ENCODE measurements at places on chromosomes 7 and 10.

- peak; percentile 32 for DNase-seq
These were observed 23.9 kb downstream of the SCD start for GRCh38 chr10:100370714-100371481.

- DNase-seq: no peak
These were observed 35.6 kb upstream of the XRCC2 start for GRCh38 chr7:152711444-152711944.

DNA sequence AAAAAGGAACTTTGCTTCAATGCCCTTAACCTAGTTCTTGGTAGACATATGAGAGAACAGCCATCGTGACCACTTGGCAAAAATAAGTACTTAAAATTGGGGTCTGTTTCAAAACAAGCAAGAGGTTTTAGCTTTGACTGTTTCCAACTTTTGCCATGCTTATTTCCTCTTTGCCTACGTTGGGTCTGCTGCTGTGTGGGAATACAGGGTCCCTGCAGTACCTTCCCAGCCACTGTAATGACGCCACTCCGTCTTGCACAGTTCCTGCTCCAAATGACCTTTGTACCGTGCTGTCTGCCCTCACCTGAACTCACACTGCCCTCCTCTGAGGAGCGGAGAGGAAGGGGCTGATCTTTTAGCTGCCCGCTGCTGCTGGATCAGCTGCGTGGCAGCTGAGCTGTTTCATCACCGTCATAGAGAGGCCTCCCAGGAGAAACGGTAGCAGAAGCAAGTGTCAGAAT, 133.1 kb downstream of the MAPK8 start:
- DNase-seq: no peak

DNA sequence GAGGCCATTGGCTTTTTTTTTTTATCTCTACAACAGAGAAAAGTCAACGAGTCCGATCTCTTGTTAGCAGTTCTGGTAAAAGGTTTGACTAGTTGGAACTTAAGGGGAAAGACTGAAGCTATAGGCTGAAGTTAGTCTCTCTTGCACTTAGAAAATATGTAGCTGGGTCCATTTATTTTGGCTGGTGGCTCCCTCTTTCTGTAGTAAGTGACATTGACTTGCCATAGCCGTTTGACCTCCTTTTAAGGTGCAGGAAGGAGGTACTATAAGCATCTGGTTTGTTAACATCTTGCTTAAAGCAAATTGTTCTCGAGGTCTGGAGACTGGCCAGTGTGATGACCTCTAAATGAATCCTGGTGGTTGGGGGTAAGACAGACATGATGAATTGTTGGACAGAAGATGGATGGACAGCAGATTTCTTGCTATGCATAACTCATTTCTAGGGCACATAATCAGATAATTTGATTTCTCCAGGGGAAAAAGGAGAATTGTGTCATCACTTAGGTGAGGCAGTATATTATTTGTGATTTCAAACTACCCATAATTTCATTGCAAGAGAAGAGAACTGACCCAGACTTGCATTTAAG, 356.3 kb upstream of the GALNT17 start:
- DNase-seq: no peak

GRCh38 chr10:124262971-124263370, 155.8 kb downstream of the OAT start:
- DNase-seq: no peak

- DNase-seq: no peak
These were observed 40.3 kb upstream of the TRIM8 start for GRCh38 chr10:102603946-102604345.

DNA sequence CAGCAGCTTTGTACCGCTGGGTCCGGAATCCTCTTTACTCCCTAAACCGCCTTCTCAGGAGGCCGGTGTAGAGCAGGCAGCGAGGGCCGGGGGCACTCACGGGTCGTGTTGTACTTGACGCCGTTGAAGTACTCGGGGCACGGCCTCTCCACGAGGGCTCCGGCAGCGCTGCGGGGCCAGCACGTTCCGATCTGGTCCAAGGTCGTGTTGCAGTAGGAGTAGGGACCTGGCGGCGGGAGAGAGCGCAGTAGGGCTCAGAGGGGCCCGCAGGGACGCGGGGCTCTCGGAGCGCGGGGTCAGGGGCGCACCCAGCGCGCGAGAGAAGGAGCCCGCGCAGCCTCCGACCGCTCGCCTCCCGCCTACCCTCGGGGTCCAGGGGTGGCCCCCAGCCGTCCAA, 443 bp downstream of the CRHR2 start:
- DNase-seq: no peak

DNA sequence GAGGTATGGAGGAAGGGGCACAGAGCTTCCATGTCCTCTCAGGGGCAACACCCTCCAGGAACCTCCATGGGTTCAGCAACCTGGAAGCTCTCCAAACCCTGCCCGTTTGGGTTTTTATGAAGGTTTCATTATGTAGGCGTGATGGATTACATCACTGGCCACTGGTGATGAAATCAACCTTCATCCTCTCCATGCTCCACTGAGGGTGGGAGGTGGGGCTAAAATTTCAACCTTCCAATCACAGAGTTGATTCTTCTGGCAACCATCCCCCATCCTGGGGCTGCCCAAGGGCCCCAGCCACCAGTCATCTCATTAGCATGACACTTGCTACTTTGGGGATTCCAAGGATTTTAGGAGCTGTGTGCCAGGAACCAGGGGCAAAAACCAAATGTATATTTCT, 90.1 kb downstream of the TEX36 start:
- no peak for DNase-seq

- DNase-seq: no peak
These were observed 57.8 kb upstream of the MSRB2 start for GRCh38 chr10:23037561-23037960.

GRCh38 chr7:141673346-141673745, 28.6 kb downstream of the DENND11 start:
- no peak for DNase-seq

DNA sequence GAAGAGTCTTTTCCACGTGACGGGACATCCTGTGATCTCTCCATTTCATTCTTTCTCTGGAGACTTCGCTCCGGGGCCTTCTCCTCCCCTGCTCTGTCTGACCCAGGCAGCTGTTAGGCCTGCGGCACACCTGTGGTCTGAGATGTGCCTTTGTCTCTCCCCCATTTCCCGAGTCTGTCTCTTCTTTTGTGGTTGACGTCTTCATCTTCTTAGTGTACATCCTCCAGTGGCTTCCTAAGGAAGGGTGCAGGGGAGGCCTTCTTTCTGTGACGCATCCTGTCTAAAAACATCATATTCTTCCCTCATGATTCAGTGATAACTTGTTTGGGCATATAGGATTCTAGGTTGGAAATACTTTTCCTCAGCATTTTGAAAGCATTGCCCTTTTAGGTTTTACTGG, 17.2 kb upstream of the ATP6V0E2 start:
- no peak for DNase-seq

- DNase-seq: no peak
These were observed 47.6 kb downstream of the BPGM start for GRCh38 chr7:134694299-134694698.

DNA sequence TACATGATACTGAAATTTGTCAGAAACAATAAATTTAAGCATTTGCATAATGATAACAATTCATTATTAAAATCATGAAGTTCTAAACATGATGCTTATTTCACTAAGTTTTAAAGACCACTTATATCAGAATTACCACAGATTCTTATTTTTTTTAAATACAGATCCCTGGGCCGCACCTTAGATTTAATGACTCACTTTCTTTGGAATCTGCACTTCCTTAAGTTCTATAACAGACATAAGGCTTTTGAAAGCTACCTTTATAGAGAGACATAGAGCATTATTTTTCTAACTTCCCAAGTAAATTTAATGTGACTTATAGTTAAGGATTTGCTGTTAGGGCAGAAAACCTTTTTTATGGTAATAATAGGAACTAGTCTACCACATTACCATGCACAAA, 214.9 kb downstream of the IPMK start:
- DNase-seq: no peak

DNA sequence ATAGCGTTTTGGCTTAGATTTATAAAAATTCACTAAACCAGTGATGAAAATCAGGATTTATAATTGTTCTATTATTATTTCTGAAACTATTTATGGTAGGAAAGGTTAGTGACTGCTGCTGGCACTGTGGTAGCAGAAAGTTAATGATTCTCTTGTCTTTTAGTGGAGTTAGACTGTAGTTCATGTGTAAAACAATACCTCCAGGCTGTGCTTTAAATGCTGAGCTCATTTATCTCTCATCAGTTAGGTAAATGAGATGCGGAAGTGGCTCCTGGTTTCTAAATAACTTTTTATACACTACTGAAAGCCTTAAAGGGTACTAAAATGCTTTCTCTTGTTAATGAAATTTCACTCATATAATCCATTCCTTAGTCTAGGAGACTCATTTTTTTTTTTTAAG, 326.8 kb upstream of the POT1 start:
- no peak for DNase-seq

GRCh38 chr7:110386913-110387312, 704.0 kb upstream of the LRRN3 start:
- no peak for DNase-seq

DNA sequence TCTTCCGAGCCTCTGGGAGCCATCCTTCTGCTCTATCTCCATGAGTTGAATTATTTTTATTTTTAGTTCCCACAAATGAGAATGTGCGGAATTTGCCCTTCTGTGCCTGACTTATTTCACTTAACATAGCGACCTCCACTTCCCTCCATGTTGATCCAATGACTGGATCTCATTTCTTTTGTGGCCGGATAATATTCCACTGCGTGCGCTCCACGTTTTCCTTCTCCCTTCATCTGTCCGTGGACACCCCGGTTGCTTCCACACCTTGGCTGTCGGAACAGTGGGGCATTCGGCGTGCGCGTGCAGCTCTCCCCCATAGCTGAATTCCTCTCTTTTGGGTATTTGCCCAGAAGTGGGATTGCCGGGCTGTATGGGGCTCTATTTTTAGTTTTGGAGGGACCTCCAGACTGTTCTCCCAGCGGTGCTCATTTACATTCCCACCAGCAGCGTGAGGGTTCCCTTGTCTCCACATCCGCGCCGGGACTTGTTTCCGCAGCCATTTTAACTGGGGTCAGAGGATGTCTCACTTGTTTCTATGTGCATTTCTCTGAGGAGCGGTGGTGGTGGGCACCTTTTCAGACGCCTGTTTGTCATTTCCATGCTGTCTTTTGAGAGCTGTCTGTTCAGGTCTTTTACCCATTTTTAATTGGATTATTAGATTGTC, 51.0 kb upstream of the SUN1 start:
- DNase-seq: no peak

DNA sequence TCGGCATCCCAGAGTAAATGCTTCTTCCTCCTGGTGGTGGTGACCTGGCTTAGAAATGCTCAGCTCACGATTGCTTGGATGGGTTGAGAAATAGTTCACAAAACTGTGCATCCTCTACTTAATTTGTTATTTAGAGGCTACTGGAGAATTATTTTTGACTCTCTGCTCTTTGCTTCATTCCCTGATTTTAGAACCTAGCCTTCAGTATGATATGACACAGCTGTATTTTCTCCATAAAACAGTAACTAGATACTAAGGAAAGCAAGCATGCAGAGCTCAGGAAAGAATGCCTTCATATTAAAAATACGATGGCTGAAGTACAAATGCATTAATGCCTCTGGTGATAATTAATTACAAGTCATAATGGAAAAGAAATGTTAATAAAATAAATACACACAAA, 602.0 kb upstream of the COBL start:
- DNase-seq: no peak

DNA sequence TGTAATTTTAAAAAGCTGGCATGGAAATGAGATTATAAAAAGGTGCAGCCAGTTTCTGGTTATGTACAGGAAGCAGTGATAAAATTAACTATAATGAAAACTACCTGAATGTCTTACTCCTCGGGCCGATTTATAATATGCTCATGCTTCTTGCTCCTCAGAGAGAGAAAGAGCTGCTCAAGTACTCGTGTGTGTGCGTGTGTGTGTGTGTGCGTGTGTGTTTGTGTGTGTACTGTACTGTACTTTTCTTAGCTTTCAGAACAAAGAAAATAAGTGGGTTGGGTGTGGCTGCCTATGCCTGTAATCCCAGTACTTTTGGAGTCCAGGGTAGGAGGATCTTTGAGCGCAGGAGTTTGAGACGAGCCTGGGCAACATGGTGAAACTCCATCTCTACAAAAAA, 96.6 kb upstream of the NMT2 start:
- DNase-seq: no peak

GRCh38 chr10:5615316-5615715, 51.1 kb downstream of the ASB13 start:
- DNase-seq: no peak

- DNase-seq: no peak
These were observed 14.1 kb downstream of the PDZD8 start for GRCh38 chr10:117360994-117361667.

GRCh38 chr10:58241346-58241745, 26.3 kb downstream of the IPMK start:
- no peak for DNase-seq

- no peak for DNase-seq
These were observed 44.3 kb downstream of the AHR start for GRCh38 chr7:17342756-17343155.

GRCh38 chr10:71435571-71436267, 39.0 kb downstream of the CDH23 start:
- no peak for DNase-seq

- DNase-seq: no peak
These were observed 1221.5 kb upstream of the SORCS1 start for GRCh38 chr10:108385963-108386362.

DNA sequence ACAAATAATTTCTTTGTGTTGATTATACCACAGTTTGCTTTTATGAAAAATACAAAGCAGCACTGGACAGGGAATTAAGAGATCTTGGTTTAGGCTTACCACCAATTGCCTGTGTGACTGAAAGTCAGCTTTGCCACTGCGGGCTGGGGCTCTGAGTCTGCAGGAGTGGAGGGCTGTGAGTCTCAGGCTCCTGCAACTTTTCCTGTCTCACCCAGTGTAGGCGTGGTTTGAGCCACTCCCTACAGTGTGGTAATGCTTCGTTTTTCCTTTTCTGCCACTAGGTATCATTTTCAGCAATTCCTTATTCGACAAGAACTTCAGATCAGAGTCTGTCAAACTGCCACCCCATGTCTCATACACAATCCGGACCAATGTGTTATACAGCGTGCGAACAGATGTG, 180.6 kb downstream of the ABCA13 start:
- no peak for DNase-seq

DNA sequence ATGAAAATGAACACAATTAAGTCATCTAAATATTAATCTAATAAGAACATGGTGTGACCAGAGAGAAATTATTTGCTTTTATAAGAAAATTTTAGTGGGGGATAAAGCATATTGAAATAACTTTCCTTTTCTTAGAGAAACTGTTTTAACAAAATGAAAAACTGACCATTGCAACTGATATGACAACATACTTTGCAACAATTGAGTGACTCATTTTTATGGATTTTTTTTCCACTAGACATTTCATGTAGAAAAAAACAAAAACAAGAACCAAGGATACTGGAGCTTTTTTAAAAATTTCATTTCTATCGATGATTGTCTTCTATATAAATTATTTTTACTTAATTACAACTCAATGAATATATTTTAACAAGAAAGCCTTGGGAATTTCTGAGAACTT, 90.0 kb downstream of the C1GALT1 start:
- DNase-seq: no peak

DNA sequence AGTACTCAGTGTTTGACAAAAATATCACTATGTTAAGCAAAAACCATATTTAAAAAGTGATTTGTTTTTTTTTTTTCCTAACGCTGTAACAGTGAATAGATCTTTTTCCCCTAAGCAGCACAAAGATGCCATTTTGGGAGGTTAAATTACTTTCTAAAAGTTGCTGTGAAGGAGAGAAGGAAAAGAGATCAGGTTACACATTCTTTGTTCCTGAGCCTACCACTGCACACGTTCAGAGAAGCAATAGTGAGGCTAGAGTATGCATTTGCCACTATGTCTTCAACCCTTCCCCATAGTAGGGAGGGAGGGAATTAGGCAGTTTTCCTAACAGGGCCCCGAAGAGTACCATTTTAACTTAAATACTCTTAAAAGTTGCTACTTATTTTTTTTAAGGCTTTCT, 38.9 kb downstream of the BMPR1A start:
- DNase-seq: no peak

Measured in stimulated activated CD4-positive, alpha-beta T cell treated with anti-CD3 and anti-CD28 coated beads, Interleukin-1b, Interleukin-23, amount 100 ng/mL, for 4 hours (primary cell).